ENCODE measurements at places on chromosomes 12 and 14.

GRCh38 chr12:33830070-33830469 lies 192.2 kb upstream of the ALG10 start:
- no peak for DNase-seq

DNA sequence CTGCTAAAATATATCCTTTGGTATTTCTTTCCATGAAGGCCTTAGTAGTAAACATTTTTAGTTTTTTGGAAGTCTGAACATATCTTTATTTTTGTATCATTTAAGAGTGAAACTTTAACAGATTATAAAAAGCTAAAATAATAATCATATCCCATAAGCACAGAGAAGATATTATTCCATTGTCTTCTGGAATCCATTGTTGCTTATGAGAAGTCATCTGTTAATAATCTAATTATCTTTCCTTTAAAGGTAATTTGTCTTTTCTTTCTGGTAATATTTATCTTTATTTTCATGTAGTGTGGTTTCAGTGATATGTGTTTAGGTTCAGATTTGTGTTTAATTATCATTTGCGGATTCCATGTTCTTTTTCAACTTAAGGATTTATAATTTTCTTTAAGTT lies 261.7 kb downstream of the MSRB3 start:
- DNase-seq, result peak; percentile 33

DNA sequence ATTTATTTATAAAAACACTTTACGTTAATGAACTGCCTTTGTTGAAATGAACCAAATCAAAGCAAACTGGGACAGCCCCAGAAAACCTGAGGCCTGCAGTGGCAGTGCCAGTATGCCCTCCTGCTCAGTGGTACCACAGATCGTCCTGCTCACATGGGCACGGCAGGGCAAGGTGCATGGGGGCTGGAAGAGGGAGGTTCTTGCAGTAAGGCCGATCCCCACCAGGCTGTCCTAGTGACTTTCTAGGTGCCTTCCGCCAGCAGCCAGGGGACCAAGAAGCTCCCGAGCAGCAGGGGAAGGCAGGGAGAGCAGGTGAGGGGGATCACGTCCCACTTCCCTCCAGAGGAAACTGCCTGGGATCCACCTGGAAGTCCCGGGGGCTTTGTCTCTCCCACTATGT lies 63.9 kb downstream of the TESC start:
- DNase-seq, result no peak

DNA sequence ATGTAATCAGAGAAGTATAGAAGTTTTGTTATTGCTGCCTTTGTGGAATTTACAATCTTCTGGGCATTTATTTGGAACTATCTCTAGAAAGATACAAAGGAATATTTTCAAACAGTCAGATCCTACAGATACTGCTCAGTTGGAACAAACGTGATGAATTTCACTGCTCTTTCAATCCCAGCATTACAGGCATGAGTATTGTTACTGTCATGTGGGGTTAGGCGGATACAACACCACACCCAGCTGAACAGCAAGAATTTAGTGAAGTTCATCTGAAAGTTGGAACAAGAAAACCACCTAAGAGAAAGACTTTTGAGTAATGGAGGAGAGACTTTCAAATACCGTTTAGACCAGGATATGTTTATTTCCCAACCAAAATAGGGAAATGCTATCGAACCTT lies 123.3 kb upstream of the PLXNC1 start:
- no peak for DNase-seq

- no peak for DNase-seq
Observed at GRCh38 chr14:93430315-93431035, at the start of gene UNC79. TSS of gene UNC79 (plus strand) at chr14:93430939. CDS start at chr14:93431030, 91 bp downstream.

DNA sequence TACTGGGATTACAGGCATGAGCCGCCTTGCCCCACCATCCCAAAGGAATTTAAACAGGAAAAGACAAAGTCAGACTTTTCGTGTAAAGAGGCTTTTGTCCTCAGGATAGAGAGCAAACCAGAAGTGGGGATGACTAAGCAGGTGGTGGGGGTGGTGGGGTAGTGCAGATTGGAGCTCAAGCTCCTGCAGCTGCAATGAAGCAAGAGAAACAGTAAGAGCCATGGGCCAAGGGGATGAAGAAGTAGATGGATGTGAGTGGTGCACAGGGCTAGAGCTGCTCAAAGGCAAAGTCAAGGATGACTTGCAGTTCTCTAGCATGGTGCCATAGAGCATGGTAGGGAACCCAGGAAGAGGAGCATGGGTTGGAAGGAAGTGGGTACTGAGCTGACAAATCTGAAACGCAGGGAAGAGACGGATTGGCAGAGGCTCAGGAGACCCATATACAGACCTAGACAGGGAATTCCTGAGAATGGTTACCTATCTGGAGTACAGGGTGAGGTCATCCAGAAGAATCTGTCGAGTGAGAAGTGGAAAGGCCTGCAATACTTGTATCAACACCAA lies 11.4 kb upstream of the RNF34 start:
- DNase-seq, result peak; percentile 60

DNA sequence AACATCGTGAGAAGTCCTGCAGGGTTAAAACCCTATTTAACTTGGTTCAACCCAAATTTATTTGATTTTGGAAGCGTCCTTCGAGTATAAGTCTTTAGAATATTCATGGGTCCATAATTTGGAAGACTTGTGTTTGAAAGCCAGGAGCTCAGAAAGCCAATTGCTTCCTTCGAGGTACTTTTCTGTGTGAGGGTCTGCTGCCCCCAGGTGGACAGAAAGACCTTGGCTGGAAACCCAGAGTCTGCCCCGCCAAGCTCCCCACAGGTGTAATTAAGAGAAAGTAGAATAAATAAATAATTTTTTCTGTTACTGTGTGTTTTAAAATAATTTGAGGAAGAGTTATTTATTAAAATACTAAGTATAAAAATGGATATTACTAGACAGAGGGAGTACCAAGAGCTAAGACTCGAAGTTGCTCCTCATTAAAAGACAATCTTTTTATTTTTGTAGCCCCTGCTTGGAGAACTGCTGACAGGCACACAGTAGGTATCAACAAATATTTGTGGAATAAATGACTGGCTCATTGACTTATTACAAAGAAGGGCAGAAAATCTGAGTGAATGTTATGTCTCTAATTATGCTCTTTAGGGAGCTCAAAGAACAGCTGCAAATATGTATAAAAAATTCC lies 105.8 kb downstream of the PAH start:
- peak; percentile 18 for DNase-seq

DNA sequence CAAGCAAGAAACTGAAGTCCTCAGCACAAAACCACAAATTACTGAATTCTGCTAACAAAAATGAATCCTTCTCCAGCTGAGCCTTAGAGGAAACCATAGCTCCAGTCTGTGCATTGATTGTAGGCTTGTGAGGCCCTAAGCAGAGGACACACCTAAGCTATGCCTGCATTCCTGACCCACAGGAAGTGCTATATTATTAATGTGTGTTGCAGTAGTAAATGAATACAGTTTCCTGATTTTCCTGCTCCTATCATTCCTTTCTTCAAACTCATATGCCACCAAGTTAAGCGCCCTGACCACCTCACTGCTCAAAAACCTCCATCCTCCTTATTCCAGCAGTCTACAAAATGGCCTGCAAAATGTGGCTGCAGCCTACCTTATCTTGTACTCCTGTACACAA lies 151.9 kb upstream of the ABCD2 start:
- no peak for DNase-seq

- no peak for DNase-seq
Observed at GRCh38 chr14:106840258-106840657, 1313.9 kb downstream of the TMEM121 start.

DNA sequence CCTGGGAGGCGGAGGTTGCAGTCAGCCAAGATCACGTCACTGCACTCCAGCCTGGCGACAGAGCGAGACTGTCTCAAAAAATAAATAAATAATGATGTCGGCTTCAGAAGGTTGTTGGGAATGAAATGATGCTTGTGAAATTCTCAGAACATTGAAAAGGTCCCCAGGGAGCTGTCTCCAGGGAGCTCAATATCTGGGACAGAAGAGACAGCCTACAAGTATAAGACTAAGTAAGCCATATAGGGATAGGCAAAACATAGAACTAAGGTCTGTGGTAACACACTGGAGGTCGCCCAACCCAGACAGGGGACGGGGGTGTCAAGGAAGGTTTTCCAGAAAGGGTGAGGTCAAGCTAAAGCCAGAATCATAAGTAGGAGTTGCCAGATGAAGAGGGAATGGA lies 29.5 kb upstream of the HSPB8 start:
- no peak for DNase-seq

DNA sequence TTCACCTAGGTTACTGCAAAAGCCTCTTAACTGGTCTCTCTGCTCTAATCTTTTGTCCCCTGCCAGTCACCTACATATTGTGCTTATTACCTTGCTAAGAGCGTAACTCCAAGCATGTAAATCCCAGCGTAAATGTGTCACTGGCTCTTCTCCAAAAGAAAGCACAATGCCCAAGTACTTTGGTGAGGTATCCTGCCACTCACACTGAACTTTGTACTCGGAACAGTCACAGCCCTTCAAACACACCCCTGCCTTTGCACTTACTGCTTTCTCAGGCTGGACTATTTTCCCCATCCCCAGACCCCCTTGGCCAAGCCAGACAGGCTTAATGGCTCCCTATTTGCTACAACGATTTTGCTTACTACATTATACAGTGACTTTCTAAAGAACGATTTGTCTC lies 31.7 kb downstream of the GALNT4 start:
- DNase-seq, result no peak

GRCh38 chr12:81692008-81692407 lies 67.1 kb downstream of the PPFIA2 start:
- DNase-seq, result no peak

DNA sequence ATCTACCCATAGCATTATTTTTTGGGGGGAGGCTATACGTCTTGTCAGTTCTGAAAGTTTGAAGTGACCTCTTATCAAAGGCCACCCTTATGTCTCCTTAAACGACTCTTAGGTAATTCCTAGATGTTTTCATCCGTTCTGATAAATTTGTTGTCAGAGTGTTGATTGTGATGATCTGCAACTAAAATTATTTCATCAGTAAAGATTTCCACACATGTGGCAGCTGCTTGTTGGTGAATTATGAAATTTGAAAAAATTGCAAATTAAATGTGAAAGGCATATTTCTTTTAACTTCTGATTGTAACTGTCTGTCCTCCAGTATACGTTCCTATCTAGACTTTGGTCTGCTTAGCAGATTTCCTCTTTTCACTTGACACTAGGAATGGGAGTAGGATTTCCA lies 1.4 kb downstream of the ADIPOR2 start:
- no peak for DNase-seq

DNA sequence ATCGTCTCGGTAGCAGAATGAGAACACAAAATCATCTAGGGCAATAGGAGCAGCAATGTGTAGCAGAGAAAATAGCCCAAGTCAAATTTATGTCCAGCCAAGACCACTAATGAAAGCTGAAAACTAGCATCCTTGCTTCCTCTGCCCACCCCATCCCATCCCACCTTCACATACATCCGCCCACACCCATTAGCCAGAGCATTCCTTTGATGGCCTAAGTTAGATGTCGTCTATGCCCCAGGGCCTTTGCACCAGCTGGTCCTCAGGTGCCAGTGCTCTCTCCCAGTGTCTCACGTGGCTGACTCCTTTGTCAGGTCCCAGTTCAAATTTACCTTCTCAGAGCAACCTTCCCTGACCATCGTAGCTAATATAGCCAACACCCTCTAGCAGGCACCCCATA lies 17.8 kb upstream of the PPP2R5C start:
- DNase-seq, result no peak

GRCh38 chr12:49954863-49955830 lies 4.6 kb downstream of the AQP2 start:
- DNase-seq, result no peak

- peak; percentile 82 for DNase-seq
Observed at GRCh38 chr12:46430340-46430948, 57.9 kb upstream of the SLC38A2 start.

DNA sequence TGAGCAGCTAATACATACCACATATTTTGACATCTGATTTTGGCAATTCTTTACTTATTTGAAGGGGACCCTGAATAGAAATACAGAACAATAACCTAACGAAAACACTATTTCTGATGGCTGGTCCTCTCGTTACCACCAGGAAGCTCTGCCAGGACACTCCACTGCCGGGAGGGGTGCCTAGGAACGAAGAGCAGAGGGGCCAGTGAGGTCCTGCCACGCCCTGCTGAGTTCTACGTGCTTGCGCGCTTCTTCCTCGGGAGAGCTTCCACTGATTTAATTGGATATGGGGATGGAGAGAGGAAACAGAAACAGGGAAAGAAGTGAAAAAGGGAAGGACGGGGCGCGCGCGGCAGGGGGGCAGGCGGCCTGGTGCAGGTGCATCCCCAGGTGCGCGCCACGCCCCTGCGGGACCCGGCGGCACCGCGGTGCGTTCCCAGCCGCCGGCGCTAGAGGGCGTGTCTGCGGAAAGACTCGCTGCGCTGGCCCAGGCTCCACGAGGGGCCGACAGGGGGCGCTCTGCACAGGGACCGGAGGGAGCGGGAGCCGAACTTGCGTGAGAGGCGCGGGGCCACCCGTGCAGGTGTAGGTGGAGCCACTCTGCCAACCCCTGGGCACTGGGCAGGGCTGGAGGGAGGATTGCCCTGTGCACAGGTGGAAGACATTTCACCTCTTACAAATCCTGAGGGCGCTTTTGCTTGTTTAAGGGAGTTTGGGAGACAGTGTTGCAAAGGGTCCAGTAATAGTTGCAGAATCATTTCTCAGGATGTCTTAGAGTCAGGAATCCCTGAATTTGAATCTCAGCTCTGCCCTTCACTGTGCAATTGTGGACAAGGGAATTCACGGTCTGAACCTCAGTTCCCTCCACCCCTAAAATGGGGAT lies 986.3 kb upstream of the TMEM132C start:
- DNase-seq, result no peak

DNA sequence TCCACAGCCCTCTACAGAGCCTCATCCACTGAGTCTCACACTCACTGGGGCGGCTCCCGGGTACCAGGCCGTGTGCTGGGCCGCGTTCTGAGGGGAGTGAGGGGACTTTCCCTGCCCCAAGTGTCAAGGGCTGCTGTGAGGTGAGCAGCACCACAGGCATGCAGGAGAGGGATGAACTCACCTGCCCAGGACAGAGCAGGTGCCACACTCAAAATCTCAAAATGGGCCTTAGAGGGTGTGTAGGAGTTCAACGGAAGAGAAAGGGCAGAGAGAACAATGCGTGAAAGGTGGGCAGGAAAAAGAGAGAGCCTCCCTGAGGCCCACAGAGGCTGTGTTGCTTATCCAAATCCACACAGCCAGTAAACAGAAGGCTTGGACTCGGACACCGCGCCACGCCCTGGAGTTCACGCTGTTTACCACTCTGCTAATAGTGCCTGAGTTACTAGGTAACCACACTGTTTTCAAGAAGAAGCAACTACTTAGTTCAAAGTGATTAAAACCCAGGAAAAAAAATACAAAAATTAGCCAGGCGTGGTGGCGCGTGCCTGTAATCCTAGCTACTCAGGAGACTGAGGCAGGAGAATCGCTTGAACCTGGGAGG lies 32.7 kb downstream of the TSPAN11 start:
- DNase-seq, result no peak

Data from fibroblast of skin of scalp (primary cell).